ENCODE measurements at places on chromosomes 11 and 22. TPM values are rescaled to one million over a fixed set of nuclear protein-coding genes. Genes with fewer than 3 reads are reported as not detected.

The BIK gene
- 11.4 TPM for polyA plus RNA-seq

The RRP7A gene
- 19.0 TPM for polyA plus RNA-seq

The OR10A3 gene
- not detected for polyA plus RNA-seq

The OR5A1 gene
- not detected for polyA plus RNA-seq

The FAM89B gene
- 27.9 TPM for polyA plus RNA-seq

The NPTXR gene
- 0.73 TPM for polyA plus RNA-seq

The TSGA10IP gene
- not detected for polyA plus RNA-seq

The FAT3 gene
- polyA plus RNA-seq: 0.06 TPM

The LRRC55 gene
- polyA plus RNA-seq: 0.04 TPM

The TCN2 gene
- polyA plus RNA-seq: 1.6 TPM

The CDC45 gene
- 9.6 TPM for polyA plus RNA-seq

The C1QTNF4 gene
- polyA plus RNA-seq: 0.47 TPM

The OR6A2 gene
- not detected for polyA plus RNA-seq

The TPBGL gene
- 0.02 TPM for polyA plus RNA-seq

The TSSK2 gene
- 0.05 TPM for polyA plus RNA-seq

The SLC22A25 gene
- polyA plus RNA-seq: 0.02 TPM

The HORMAD2 gene
- not detected for polyA plus RNA-seq

The C11orf42 gene
- not detected for polyA plus RNA-seq

The SLCO2B1 gene
- polyA plus RNA-seq: 5.6 TPM

The SERPIND1 gene
- polyA plus RNA-seq: 0.06 TPM

The ZDHHC13 gene
- 50.1 TPM for polyA plus RNA-seq

The CECR2 gene
- 0.33 TPM for polyA plus RNA-seq

The GDPD5 gene
- 1.9 TPM for polyA plus RNA-seq

The MUC5AC gene
- polyA plus RNA-seq: 0.08 TPM

The APOA1 gene
- polyA plus RNA-seq: 0.08 TPM

The NAALAD2 gene
- polyA plus RNA-seq: 0.59 TPM

The RHOD gene
- polyA plus RNA-seq: 213 TPM

The TMEM191C gene
- polyA plus RNA-seq: 3.2 TPM

The NRXN2 gene
- 0.44 TPM for polyA plus RNA-seq

The WNT7B gene
- polyA plus RNA-seq: 6.6 TPM

All from esophagus (tissue), 2 donors.